ENCODE measurements at places on chromosomes 3 and 15. TPM values are rescaled to one million over a fixed set of nuclear protein-coding genes. Genes with fewer than 3 reads are reported as not detected.

Gene XIRP1
- total RNA-seq = not detected

Gene TMEM45A
- 12.2 TPM for total RNA-seq

Gene NRROS
- 6.1 TPM for total RNA-seq

Gene SLC2A2
- not detected for total RNA-seq

Gene EPHA3
- 23.5 TPM for total RNA-seq

Gene TGM5
- total RNA-seq = not detected

Gene PCOLCE2
- total RNA-seq = 23.0 TPM

Gene PRTG
- total RNA-seq = 5.3 TPM

Gene WDR48
- total RNA-seq = 40.7 TPM

Gene NANOGP8
- not detected for total RNA-seq

All from sigmoid colon (tissue), 7 donors.